ENCODE measurements at places on chromosomes 16 and 17.

DNA sequence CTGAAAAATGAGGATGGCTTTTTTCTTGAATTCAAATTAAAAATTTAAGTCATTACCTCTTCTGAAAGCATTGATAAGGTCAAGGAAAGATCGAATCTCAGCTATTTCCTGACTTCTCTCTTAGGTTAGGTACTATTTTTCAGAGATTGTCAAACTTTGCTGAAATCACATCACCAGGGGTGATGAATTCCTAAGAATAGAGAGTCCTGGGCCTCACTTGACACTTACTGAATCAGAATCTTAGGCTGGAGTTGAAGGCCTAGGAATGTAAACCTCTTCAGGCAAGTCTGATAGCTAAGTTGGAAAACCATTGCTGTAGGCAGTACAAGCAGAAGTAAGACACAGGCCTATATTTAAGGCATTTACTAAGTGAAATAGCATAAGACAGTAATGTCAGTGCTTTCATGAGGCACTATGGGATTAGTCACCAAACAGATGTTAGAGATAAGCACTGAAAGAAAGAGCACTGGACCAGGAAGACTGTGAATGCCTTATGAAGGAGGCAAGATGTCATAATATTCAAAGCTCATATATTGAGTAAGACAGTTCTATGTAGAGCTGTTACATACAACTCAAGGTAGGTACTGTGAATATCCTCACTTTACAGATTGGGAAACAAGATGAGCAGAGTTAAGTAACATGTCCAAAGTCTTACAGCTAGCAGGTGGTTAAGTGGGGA is 21.5 kb downstream of the DCAF7 start:
- DNase-seq = no peak

GRCh38 chr16:50915120-50915519 is 173.2 kb downstream of the CYLD start:
- DNase-seq = no peak

- DNase-seq = no peak
Measured at GRCh38 chr17:59962739-59963318, 1.7 kb downstream of the RNFT1 start.

DNA sequence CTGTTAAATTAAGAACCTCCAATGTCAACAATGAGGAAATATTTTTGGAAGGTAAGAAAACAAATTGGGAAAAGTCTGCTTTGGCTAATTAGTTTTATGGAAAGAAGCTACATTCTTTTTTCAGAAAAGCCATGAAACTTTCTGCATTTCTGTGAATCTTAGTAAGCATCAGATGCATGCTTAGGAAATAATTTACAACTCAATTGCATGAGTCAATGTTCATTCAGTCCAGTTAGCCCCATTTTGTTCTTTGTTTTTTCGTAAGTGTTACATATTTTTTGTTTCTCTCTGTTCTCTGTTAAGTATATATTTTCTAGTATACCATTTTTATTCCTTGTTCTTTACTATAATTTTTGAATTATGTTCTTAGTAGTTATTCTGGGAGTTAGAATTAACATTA is 195.2 kb upstream of the KIF2B start:
- DNase-seq = no peak

DNA sequence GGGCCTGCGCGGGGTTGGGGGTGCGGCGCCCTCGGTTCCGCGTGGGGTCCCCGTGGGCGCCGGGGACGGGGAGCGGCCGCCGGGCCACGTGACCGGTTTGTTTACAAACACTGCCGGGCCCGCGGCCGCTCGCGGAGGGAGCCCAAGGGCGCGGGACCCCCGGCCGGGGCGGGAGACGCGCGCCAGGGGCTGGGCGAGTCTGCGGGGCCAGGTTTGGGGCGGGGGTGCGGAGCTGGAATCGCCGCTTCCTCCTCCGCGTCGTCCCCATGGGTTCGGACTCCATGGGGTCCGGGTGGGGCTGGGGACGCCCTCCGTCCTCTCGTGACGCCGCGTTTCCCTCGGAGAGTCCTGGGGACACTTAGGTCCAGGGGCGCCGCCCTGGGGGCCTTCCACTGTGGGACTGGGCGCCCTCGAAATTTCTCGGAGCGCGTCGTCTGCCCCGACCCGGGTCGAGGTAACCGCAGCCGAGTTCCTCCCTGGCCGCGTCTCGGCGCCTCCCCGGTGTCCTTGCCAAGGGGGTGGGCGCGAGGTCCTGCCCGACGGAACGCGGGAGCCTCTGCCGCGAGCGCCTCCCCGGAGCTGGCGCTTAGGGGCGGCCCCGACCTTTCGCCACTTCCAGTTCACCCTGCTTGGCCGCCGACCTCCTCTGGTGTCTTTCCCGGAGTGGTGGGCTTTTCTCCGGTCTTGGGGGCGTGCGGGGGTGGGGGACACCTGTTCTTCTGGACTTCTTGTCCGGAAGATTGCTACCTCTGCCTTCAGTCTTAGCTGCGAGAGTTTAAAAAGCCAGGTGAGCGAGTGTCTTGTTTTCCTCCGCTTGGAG is 684 bp downstream of the YPEL2 start:
- DNase-seq = no peak

GRCh38 chr17:9241774-9242496 is 220.6 kb downstream of the NTN1 start:
- DNase-seq = no peak

GRCh38 chr16:80197741-80198201 is 343.0 kb upstream of the DYNLRB2 start:
- DNase-seq = no peak

DNA sequence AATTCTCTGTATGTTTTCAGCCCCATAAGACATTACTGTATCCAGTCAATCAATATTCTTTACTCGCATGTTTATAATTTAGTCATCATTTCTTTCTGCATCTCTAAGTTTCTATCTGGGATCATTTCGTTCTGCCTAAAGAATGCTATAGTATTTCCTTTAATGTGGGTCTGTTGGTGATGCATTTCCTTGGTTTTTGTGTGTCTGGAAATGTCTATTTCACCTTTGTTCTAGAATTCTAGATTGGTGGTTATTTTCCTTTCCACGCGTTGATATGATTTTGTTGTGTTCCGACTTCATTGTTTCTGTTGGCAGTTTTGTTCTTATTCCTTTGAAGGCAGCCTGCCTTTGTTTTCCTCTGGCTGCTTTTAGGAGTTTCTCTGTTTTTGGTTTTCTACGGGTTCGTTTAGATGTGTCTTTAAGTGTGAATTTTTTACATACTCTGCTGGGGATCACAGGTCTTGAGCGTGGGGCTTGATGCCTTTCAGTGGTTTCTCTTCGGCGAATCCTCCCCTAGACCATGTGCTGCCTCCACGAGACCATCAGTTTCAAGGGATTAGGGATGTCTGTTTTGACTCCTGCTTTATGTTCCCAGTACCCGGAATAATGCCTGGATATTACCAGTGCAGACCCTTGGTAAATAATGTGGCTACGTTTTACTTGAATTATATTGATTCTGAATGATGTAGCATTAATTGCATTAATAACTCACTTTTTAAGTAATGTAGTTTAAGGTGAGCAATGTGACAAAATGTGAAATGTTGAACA is 23.5 kb downstream of the POLR3E start:
- no peak for DNase-seq

DNA sequence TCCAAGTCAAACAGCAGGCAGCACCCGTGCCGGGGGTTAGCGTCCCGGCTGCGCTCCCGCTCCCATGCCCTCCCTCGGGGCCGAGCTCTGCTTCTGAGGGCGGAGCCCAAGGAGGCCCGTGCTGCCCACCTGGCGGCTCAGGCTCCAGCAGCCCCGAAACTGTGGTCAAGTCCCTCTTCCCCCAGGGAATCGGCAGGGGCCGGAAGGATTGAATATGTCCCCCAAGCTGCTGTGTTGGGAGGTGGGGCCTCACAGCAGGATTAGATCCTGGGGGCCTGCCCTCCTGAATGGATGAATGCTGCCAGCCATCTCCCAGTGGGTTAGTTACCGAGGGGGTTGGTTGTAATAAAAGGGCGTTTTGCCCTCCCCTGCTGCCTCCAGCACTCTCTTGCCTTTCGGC is 33.9 kb downstream of the MAP2K3 start:
- no peak for DNase-seq

GRCh38 chr16:27703121-27703520 is 153.2 kb downstream of the KATNIP start:
- DNase-seq = no peak

DNA sequence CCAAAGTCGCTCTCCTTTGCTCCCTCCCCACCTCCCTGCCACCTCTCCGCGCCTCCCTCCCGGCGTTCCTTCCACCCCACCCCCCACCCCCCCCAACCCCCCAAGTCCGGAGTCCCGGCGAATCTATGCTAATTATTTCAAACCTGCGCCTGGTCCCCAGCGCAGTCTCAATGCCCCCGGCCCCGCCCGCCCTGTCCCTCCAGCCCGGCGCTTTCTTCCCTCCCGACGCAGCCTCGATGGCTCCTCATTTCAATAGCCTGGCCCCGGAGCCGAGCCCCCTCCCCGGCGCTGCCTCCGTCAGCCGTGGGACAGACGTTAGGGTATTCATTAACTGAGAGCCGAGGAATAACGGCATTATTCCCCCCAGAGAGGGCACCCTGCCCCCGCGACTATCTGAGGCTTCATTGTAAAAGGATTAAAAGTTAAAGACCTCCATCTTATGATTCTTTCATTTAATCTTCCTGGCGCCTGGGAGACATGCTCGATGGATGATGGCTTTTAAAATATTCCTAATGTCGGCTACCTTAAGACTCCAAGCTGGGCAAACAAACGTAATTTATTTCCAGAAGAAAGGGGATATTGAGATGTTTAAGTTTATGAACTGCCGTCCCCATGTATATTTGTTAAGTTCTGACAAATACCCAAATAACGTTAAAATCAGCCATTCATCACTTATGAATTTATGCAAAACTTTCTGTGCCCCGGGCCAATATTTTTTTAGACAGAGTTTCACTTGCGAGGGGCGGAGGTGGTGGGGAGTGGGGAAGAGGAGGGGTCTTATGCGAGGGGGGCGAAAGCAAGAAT is 3.4 kb downstream of the NOG start:
- no peak for DNase-seq

GRCh38 chr17:68835071-68835470 is 120.1 kb downstream of the ABCA8 start:
- DNase-seq = no peak

GRCh38 chr17:29510953-29511352 is 55.9 kb downstream of the ABHD15 start:
- DNase-seq = no peak

DNA sequence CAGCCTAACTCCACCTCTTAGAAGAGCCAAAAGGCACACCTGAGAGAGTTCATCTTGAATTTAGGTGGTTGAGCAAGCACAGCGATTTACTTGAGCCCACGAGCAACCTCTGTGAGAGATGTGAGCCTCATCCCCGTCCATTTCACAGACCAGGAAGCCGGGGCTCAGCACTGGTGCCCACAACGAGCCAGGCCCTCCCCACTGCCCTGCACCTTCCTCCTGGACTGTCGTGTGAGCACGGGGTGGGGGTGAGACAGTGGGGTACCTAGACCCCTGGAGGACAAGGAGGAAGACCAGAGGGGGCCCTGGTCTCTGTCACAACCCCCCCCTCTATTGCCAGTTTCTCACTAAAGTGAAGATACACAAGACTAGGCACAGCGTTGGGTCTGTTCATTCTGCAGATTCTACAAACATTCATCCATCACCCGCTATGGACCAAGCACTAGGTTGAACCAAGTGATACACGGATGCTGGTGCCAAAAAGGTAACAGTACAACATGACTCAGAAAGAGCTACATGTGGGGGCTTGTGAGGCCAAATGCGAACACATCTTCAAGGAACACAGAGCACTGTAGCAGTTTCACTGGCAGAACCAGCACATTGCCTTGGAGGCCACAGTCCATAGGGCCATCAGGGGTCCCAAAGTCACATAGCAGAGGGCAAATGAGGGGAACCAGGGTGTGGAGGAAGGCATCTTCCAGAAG is 231.9 kb downstream of the PARN start:
- DNase-seq = no peak

DNA sequence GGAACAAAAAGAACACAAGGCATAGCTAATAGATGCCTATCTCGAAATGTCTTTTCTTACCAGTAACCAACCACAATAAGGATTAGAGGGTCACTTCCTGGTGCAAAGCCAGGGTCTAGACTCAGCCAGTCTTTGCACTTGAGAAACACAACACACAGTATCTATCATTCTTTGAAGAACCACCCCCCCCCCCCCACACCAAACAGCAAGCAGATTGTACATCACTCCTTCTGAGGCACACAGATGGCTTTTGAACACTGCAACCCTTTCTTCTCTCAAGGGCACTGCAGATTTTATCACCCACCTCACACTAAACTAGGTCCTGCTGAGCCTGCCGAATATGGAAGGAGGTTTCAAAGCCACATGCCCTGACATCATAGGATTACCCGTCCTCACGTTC is 145.6 kb downstream of the AATF start:
- DNase-seq = no peak

- no peak for DNase-seq
Measured at GRCh38 chr16:71669926-71670536, 44.0 kb downstream of the MARVELD3 start.

DNA sequence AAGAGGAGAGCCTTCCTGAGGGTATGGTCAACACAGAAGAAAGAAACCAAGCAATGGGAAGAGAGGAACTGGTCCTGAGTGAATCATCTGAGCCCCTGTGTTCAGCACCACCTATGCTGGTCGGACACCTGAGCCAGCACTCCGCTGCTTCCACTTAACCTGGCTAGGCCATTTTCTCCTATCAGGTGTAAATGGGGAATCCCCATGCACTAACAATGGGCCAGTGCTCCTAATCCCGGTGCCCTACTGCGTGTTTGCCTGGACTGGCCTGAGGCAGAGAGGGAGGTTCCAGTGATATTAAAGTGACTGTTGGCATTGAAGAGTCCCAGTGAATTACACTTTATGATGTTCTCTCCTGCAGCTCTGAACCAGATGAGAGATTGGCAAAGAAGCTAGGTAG is 34.4 kb upstream of the XYLT2 start:
- no peak for DNase-seq

- DNase-seq = no peak
Measured at GRCh38 chr16:14510939-14511799, 118.9 kb downstream of the PARN start.

DNA sequence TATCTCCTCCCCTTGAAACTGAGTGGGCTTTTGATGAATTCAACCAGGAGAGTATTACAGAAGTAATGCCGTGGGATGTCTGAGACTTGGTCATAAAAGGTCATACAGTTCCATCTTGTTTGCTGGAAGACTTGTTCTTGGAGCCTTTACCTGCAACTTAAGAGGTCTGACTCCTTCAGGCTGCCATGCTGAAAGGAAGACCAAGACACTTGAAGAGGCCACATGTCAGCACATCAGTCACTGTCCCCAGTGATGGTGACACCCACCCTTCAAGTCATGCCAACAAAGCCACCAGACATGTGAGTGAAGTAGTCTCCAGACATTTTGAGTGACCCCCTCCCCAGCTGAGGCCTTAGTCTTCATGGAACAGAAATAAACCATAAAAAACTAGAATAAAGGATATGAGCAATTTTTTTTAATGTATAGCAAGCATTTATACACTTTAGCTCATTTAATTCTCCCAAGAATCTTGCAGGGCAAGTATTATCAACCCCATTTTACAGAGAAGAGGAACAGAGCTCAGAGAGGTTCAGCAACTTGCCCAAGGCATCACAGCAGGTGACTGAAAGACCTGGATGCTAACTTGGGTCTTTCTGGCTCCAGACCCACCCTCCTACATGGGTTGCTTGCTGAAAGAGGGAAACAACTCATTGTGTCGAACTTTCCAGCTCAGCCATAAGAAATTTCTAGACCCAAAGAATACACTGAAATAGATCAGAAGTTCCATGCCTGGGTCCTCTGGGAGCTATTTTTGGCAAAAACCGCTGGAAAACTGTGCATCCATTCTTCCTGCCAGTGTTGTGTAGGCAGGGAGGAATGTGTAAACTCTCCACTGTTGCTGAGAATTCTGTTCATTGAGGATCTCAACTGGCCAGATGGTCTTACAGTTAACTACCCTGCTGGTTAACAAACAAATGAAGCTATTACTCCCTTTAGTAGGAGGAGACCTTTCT is 38.1 kb downstream of the SOCS1 start:
- no peak for DNase-seq

GRCh38 chr17:66364508-66364907 is 62.1 kb downstream of the PRKCA start:
- DNase-seq = no peak
